HFFc6 (cell line): ENCODE measurements at places on chromosomes 2 and 18.

- no peaks in the 10 kb centered on the region for H3K4me1 ChIP-seq
- H3K36me3 ChIP-seq: no peaks in the 10 kb centered on the region
- H3K27me3 ChIP-seq: peaks cover 20% of the 10 kb centered on the region
- DNase-seq: no peak
- no peak overlapping the region for H3K4me3 ChIP-seq
These were observed 38.3 kb upstream of the PTPN4 start for GRCh38 chr2:119721462-119721861.

- no peaks in the 10 kb centered on the region for H3K36me3 ChIP-seq
- DNase-seq: no peak
- no peaks in the 10 kb centered on the region for H3K4me1 ChIP-seq
- H3K4me3 ChIP-seq: no peak overlapping the region
- H3K27ac ChIP-seq: no peak overlapping the region
These were observed 181.7 kb upstream of the COPS8 start for GRCh38 chr2:236903978-236904377.

GRCh38 chr2:135818937-135819610, 17.9 kb downstream of the LCT start:
- peaks cover 11% of the 10 kb centered on the region; the same call in 1 of the 2 replicates for H3K36me3 ChIP-seq
- DNase-seq: peak; percentile 23
- H3K27ac ChIP-seq: no peak overlapping the region
- H3K4me1 ChIP-seq: peaks cover 24% of the 10 kb centered on the region
- peaks cover 12% of the 10 kb centered on the region for H3K27me3 ChIP-seq

DNA sequence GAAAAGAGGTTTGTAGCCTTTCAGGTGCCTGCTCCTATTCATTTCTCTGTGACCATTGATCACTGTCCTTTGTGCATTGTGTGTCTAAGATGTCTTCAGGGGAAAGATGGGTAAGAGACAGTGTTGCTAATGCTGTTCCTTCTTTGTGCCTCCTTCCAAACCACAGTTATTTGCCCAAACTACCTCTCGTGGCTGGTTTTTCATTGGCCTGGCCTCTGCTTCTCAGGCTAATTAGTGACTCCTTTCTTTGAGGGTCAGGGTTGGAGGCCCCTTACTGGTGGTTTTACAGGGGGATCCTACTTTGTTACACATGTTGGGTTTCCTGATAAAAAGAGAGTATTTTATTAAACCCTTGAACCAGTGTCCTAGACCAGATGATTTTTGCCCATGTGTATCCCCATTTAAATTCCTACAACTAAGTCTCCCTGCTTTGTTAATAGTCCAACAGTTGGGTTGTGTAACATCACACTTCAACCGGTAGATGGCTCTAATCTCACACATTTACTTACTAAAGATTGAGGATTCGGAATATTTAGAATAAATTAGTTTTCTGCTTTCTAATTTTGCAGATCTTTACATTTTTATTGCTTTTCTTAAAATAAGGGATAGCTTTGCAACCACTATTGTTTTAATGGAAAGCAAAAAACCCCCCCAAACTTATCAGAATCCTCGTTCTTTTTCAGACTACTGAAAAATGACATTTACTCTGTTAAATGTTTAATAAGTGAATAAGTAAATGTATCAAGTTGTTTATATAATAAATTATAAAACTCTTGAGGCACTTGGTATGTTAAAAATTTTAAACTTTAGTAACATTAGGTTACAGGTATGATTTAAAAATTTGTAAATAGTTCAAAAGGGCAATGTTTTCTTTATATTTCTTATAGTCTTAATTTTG, 2.4 kb downstream of the MARS2 start:
- H3K36me3 ChIP-seq: peaks cover 3% of the 10 kb centered on the region; the same call in 1 of the 2 replicates
- H3K4me1 ChIP-seq: peaks cover 55% of the 10 kb centered on the region
- H3K27me3 ChIP-seq: no peaks in the 10 kb centered on the region
- H3K27ac ChIP-seq: peak overlapping the region; percentile 33; the same call in 1 of the 2 replicates
- peak overlapping the region; percentile 89 for H3K4me3 ChIP-seq
- DNase-seq: peak; percentile 65

- H3K27me3 ChIP-seq: peaks cover 2% of the 10 kb centered on the region; the same call in 1 of the 2 replicates
- H3K27ac ChIP-seq: peak overlapping the region; percentile 20; the same call in 1 of the 2 replicates
- H3K4me3 ChIP-seq: no peak overlapping the region
- no peak for DNase-seq
These were observed 86.6 kb downstream of the MARCHF4 start for GRCh38 chr2:216285701-216286100.

DNA sequence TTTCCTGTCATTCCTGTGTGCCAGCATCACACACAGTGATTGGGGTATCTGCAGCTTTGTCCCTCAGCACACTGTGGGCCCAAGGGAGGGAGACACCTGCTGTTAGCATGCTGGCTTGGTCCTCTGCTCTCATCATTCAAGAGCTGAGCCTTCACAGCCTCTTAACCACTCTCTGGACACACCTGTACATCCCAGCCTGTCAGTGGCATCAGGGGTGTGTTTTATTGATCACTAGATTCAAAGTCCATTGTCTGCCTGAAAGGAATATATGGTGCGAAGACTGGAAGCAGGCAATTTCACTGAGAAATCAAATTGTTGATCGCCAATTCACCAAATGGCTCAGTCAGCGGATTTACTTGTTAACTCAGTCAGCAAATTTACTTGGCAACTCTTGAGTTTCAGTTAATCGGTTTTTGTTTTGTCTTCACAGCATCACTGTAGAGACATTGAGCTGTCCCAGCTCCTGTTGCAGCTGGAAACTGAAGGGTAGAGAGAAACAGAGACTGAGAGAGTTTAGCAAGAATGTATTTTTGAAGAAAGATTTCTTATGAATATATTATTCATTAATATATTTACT, 56.3 kb upstream of the TMEM200C start:
- no peak overlapping the region for H3K27ac ChIP-seq
- no peak overlapping the region for H3K4me3 ChIP-seq
- no peaks in the 10 kb centered on the region for H3K4me1 ChIP-seq
- no peak for DNase-seq
- H3K36me3 ChIP-seq: no peaks in the 10 kb centered on the region

- H3K36me3 ChIP-seq: peaks cover 18% of the 10 kb centered on the region
- H3K4me1 ChIP-seq: peaks cover 49% of the 10 kb centered on the region
- H3K27me3 ChIP-seq: peaks cover 2% of the 10 kb centered on the region; the same call in 1 of the 2 replicates
- no peak for DNase-seq
- no peak overlapping the region for H3K4me3 ChIP-seq
These were observed 28.5 kb downstream of the ZNF516 start for GRCh38 chr18:76466410-76466991.

DNA sequence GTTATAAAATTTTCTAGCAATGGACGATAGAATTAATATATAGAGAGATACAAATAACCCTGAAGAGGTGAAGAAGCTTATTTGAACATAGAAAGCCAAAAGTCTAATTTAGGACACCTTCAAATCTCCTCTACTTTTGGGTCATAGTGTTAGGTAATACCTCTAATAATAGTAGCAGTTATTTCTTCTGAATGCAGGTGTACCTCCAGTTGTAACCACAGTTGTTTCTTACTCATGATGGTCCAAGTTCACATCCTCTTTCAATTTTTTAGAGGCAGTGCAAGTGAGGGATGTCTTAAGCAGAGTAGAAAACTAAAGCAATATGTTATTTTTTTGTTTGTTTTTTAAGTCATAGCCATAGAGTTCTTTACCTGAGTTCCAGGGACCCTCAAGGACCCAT, 429.5 kb downstream of the CCDC85A start:
- peaks cover 19% of the 10 kb centered on the region for H3K36me3 ChIP-seq
- no peak overlapping the region for H3K4me3 ChIP-seq
- no peak overlapping the region for H3K27ac ChIP-seq
- peaks cover 67% of the 10 kb centered on the region for H3K4me1 ChIP-seq
- H3K27me3 ChIP-seq: no peaks in the 10 kb centered on the region
